ENCODE measurements at places on chromosomes 1 and 21.

GRCh38 chr1:66788231-66788939 lies 12.7 kb downstream of the INSL5 start:
- no peak for DNase-seq

GRCh38 chr1:169025412-169025811 lies 81.1 kb upstream of the ATP1B1 start:
- no peak for DNase-seq

DNA sequence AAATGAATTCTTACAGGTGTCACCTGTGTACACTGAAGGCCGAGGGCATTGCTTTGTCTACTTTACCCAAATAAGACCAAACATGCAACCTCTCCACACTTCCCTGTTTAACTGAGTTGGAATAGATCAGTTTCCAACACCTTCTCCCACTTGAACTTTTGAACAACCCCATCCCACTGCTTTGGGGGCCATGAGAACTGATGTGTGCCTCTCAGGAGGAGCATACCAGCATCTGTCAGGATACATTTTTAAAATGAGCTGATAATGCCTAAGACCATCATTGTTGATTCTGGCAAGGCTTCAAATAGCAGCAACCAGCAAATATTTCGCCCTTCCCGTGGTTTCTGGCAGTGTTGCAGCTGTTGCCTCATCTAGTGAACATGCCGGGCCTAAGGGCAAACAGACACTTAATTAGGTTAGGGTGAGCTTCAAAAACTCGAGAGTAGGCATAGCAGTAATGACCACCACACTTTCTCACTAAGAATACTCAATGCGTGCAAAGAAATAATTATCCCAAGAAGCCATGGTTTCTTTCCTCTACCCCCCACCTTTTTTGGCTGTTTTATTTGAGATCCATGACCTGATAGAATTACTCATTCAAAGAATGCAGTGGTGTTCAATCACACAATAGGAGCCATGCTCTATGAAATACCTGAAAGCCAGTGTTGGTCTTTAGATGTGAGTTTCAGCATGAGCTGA lies 63.7 kb downstream of the MAP10 start:
- peak; percentile 71 for DNase-seq

GRCh38 chr1:108320849-108321248 lies 77.0 kb upstream of the NBPF4 start:
- DNase-seq = no peak

DNA sequence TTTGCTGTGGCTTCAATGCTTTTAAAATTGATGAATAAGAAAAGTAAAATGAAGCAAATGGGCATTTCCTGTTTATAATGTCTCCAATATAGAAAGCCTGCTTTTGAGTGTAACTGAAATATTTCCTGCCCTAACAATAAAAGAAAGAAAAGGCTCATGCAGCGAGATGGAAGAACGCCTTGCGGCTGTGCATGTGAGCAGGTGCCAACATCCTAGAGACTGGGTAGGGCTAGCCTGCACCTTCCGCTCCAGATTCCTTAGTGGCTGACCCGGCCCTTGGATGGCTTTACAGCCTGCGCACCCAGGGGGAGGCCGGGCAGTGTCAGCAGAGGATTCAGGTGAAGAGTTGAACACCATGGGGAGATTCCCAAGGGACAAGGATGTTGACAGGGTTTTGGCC lies 21.8 kb downstream of the CNIH3 start:
- no peak for DNase-seq

GRCh38 chr21:26784974-26785373 lies 60.2 kb downstream of the ADAMTS1 start:
- DNase-seq = no peak
